ENCODE measurements at places on chromosomes 12 and 14.

DNA sequence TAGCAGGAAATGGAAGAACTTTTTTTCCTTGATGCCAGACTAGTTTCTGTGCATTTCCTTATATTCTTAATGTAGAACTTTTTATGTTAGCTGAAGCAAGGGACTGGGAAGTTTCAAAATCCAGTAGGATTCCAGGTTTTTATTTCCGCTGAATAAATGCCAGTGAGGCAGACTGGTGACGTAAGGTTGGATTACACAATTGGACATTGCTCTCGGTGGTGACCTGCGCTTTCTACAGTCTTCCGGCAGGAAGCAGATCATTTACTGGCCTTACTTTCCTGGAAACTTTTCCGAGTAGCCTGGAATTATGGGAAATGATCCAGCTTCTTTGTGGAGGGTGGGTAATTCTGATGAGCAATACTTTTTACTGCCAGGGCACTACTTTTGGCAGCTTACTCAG, 3.6 kb downstream of the IFT43 start:
- DNase-seq, result no peak

DNA sequence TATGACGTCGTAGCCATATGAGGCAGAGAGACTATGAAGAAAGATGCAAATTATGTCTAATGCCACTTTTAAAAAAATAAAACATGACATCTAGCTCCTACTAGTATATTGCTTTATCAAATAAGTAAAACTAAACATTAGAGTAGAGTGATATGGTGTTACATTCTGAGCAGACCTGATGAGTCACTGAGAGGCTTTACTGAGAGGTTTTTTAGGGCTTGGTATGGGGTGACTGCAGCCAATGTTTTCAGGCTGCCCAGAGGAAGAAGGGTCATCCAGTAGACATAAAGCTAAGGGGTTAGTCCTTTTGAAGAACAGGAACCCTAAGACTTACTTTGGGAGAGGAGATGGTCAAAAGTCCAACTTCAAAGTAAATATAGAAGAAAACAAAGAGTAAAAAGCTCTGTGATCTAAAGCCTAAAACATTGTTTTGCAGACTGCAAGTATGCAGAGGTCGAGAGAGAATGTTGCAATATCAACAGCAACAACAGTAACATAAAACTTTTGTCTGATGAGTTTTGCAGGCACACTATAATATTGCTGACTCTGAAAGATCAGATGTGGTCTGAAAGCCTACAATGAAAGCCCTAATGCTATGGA, 774.7 kb downstream of the TMTC2 start:
- DNase-seq, result no peak

- DNase-seq, result peak; percentile 64
Observed at GRCh38 chr12:52055731-52056711, 4.8 kb downstream of the NR4A1 start.

- DNase-seq, result no peak
Observed at GRCh38 chr14:89807151-89807550, 147.4 kb downstream of the EFCAB11 start.

DNA sequence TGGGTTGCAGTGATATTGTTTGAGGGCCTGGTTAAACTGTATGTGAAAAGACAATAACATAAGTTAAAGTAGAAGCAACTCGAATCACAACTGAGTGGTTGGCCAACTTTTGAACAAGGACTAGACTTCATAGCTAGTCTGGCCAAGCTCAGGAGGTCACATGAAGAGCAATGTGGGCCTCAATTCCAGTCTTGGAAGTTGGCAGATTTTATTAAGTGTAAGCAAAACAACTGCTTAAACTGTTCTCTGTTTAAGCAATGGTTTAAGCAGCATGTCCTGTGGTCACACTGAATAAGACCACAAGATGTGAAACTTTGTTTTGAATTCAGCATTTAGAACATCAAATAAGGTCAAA, 100.4 kb downstream of the TMTC3 start:
- no peak for DNase-seq

- no peak for DNase-seq
Observed at GRCh38 chr14:56562883-56563282, 16.7 kb upstream of the TMEM260 start.

DNA sequence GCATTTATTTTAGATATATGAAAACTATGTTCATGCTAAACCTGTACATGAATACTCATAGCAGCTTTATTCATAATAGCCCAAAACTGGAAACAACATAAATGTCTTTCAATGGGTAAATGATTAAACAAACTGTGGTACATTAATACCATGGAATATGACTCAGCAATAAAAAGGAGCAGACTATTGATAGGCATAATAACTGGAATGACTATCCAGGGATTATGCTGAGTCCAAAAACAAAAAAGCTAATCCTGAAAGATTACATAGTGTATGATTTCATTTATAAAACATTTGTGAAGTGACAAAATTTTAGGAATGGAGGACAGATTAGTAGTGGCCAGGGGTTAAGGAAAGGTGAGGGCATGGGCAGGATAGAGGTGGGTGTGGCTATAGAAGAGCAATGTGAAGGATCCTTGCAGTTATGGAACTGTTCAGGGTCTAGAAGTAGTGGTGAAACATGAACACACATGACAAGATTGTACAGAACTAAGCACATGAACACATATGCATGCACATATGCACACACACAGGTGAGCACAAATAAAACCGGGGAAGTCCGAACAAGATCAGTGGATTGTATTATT, 61.1 kb upstream of the CDKN3 start:
- no peak for DNase-seq

DNA sequence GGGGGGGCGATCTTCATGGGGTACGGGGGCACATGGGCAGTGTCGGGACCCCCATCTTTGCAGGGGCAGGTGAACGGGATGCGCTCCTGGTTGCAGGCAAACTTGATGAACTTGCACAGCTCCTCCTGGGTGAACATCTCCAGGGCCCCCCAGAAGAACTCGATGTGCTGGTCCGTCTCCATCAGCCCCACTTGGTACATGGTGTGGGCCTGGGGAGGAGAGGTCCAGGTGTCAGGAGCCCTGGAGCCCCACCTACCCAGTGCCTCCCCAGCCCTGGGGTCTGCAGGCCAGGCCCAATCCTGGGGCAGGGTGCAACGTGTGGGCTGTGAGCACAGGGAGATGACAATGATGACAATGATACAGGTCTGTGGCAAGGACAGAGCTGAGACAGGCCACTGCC, 37.7 kb downstream of the TRAFD1 start:
- DNase-seq, result no peak

DNA sequence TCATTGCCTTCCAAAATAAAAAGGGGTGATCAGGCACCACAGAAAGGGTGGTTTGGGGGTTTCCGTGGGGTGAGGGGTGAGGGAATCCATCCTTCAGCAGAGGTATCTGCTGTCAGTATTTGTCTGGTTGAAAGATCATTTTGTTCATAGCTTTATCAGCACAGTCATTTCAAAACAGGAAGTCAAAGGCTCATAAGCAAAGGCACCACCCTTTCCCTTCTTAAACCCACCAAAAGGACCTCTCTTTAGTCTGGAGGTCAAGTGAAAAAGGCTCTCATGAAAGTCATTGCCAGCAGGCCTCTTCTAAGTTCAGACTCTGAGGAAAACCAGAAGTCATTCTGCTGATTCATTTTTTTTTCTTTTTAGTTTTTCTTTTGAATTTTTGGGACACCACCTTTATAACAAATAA, 6.2 kb downstream of the CHST11 start:
- DNase-seq, result no peak

Measured in left forelimb (tissue), 1 donor.